Stimulated activated CD8-positive, alpha-beta memory T cell treated with anti-CD3 and anti-CD28 coated beads, Interleukin-15, amount 100 ng/mL, for 24 hours (primary cell): ENCODE measurements at places on chromosomes 2 and 18.

DNA sequence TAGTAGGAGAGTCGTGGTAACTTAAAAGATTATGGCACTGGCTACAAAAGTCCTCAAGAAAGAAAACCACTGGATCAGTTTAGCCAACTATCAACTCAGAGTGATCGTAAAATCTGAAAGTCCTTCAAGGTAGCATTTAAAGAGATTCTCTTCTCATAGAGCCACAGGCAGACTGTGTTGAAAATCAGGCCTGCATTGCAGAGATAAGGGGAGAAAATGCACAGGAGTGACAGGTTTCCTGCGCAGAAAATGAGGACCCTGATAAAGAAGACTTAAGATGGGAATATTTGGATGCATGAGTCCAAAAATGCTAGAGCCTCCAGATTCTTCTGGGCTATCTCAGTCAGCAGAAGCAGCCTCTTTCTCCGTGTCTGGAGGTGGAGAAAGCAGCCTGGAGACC lies 360.9 kb downstream of the PLCL1 start:
- no peak for DNase-seq

- peak; percentile 13 for DNase-seq
Measured at GRCh38 chr18:74994502-74995418, 214.2 kb downstream of the PTGR3 start.

DNA sequence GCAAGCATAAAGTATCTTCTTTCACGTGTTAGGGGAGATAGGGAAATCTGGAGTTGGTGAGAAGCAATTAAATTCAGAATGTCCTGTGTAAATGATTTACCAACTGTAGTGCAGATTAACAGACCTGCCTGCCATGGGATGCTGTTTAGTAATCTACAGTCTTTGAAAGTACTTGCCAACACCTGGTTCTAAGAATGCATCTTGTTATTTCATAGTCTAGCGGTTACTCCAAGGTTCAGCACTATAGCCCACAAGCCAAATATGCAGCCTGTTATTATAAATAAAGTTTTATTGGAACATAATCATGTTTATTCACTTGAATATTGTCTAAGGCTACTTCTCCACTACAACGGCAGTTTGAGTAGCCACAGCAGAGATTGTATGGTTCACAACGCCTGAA lies 100.8 kb downstream of the OSBPL6 start:
- DNase-seq: no peak

DNA sequence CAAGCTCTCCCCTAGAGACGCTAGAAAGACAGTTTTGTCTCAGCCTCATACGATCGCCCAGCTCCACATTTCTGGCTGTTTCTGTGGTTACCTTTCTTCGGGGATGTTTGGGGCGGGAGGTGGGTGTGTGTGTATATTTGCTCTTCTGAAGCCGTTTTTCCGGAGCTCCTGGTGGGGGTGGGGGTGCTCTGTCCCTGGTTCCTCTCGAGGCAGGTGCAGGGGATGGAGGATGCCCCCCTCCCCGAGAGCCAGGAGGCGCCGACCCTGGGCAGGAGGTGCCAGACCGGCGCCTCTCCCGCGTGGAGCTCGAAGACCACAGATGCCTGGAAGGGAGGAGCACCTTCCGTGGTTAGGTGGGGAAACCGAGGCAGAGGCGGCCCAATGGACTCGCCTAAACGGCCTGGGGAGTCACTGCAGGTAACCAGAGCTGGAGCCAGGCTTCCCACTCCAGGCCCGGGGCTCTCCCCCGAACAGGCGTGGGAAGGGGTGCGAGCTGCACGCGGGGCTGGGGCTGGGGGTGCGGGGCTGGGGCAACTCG lies 694 bp upstream of the HPCAL1 start:
- DNase-seq: no peak

- no peak for DNase-seq
Measured at GRCh38 chr2:3759761-3760160, 56.4 kb downstream of the DCDC2C start.

DNA sequence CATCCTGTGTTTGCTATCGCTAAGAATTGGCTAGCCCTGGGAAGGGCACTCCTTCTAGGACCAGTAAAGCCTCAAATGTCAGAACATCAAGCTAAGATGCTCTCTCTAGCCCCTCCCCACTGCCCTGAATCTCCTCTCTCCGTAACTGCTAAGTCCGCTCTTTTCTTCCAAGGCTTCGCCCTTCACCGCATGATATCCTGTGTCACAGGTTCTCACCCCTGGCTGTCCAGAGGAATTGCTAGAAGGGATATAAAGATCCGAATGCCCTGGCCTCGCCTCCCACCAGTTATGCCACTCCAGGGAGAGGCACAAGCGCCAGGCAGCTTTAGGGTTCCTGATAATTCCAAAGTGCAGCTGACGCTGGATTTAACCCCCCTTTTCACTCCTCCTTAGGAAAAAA lies 17.1 kb upstream of the GPR45 start:
- no peak for DNase-seq

GRCh38 chr2:241721852-241722251 lies 12.6 kb upstream of the D2HGDH start:
- no peak for DNase-seq

GRCh38 chr2:10235909-10236550 lies 66.7 kb upstream of the HPCAL1 start:
- no peak for DNase-seq

DNA sequence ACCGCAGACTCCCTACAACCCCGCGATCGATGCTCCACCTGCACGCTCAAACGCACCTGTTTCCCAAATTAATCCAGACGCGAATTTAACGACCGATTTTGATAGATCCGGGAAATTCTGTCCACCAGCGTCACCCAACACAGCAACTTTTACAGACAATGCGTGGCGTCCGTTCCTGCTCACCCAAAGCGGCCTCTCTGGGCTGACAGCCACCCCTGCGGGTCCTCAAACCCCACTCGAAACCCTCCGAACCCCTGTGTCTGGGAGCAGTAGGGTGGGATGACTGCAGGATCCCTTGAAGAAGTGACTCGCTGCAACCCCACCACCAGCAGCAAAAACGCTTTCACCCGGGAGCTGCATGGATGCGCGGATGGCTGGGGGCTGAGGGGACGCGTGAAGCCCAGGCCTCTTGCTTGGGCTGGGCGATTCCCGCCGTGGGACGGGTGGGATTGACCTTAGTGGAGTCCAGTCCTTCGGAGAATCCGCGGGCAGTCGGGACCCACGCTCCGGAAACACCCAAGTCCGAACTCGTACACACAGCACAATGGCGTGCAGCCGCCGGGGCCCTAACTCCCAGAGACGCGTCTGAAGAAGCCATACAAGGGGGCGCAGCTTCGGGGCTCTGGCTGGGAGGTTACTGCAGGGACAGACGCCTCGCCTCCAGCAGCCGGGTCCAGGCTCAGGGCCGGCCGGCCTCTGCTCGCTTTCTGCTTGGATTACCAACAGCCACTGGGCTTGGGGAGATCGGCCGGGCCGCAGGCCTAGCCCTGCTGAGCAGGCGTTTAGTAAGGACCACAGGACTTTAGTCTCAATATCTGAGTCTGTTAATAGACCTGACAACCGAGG lies 31.1 kb upstream of the ATP6V1B1 start:
- no peak for DNase-seq

DNA sequence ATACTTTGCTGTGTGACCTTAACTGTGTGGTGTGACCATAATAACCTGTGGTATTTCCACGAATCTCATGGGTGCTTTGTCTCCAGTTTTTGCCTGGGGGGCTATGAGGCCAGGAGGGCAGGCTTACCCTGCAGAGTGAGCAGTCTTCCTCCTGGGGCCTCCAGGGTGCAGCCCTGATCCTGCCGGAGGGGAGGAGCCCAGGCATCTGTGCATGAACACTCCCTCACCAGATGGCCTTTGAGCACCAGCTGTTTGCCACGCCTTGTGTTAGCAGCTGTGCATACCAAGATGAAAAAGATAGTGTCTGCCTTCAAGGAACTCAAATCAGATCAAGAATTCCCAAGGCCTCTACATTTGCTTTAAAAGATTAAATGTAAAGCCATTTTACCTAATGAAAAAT lies 75.0 kb upstream of the RBM44 start:
- no peak for DNase-seq

- no peak for DNase-seq
Measured at GRCh38 chr2:190723397-190724090, 74.7 kb downstream of the NAB1 start.

DNA sequence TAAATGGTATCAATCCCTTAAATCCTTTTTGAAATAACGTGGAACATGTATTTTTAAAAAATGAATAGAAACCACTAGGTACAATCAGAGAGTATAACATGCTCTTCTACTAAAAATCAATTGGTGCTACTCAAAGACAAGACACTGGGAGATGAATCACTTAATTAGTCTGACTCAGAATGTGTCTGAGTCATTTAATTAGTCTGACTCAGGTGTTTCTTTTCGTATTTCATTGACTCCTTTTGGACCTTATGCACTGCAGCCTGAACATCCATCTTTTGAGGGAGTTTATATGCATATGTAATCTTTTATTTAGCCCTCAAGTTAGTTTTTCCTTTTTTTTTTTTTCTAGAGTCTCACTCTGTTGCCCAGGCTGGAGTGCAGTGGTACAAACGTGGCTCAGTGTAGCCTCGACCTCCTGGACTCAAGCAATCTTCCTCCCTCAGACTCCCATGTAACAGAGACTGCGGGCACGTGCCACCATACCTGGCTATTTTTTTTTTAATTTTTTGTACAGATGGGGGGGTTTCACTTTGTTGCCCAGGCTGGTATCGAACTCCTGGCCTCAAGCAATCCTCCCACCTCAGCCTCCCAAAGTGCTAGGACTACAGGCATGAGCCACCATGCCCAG lies 26.5 kb downstream of the PPP4R3B start:
- no peak for DNase-seq

GRCh38 chr2:85769983-85770362 lies 16.2 kb downstream of the ATOH8 start:
- DNase-seq: no peak

GRCh38 chr2:48272199-48272598 lies 257.8 kb upstream of the STON1 start:
- DNase-seq: no peak

DNA sequence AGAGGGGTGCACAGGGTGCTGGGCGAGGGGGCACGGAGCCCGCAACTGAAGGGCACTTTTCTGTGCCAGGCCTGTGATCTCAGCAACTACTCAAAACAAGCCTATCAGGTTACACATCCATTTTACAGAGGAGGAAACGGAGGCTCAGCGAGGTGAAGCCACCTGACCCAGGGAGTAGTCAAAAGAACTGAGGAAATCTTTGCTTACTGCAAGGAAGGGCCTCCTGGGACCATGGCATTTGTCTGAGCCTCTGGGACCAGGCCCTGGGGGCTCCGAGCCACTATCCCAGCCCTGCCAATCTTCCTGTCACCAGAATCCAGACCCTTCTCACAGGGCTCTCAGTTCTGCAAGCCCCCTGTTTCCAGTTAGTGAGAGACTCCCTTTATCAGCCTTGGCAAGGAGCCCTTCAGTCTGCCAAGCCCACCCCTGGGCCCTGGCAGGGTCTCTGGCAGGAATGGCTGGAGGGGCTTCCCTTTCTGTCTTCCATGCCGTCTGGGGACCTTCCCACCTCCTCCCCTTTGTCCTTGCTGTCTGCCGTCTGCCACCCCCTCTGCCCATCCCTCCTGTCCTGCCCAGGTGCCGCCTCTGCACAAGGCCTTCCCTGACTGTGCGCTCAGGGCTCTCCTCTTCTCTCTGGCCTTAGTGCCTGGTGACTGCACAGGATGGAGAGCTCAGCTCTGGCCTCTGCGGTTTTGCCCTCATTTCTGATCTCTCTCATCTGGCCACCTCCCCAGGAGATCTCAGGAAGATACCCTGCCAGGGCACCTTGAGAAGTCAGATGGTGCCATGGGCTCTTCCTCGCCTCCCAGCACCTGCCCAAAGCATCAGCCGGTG lies 194.7 kb upstream of the GLI2 start:
- DNase-seq: no peak

DNA sequence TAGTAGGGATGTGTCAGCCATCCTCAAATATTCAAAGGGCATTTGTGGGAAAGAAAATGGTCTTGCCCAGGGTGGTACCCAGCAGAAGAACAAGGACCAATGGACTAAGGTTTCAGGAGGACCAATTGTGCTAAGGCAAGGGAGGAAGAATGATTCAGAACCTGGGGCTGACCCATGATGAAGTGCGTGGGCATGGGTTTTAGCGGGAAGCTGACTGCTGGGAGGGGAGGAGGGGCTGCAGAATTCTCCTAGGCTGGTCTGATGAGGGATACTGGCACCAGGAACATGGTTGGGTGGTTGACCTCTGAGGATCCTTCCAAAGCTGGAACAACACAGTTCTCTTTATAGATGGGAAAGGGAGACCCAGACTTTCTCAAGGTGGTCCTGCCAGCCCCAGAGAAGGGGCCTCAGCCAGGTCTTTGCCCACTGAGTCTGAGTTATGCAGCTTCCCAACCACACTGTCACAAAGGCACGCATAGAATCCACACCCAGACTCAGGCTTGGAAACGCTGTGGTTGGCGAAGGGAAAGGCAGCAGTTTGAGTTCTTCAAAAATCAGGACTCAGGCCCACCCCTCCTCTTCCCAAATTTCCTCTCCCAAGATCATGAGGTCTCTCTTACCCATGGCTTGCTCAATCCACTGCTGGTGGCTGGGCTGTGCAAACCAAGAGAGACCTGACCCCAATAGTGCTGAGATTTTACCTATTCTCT lies 37.3 kb downstream of the MARCO start:
- no peak for DNase-seq

GRCh38 chr2:85394261-85394681 lies 15.9 kb downstream of the CAPG start:
- DNase-seq: no peak

DNA sequence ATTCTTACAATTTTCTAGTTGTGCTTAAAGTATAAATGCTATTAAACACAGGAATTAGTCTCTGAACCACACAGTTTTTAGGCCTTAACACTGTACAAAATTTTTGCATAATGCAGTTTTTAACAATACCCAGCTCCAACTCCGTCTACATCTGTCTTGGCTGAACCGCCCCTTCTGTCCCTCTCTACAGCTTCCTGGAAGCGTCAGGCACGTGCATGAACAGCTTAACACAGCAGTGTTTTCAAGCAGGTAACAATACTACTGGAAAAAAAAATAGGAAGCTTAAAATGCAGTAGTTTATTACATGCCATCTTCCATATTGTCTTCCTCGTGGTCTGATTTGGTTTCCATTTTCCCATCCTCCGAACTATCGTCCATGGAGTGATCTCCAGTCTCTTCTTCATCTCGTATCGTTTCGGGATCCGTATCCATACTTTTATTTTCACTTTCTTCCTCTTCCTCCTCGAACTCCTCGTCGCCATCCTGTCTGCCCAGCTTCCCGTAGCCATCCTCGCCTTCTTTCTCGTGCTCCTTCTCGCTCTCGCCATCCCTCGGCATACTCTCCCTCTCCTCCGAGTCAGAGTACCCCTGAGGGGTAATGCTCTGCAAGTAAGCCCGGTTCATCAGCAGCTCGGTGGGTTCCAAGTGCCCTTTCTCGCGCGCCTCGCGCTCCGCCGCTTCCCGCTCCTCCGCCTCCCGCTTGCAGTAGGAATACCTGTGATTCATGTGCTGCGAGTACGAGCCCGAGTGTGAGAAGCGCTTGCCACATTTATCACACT lies 130.6 kb downstream of the ZEB2 start:
- DNase-seq: no peak
